ENCODE measurements at places on chromosomes 11 and 22.

DNA sequence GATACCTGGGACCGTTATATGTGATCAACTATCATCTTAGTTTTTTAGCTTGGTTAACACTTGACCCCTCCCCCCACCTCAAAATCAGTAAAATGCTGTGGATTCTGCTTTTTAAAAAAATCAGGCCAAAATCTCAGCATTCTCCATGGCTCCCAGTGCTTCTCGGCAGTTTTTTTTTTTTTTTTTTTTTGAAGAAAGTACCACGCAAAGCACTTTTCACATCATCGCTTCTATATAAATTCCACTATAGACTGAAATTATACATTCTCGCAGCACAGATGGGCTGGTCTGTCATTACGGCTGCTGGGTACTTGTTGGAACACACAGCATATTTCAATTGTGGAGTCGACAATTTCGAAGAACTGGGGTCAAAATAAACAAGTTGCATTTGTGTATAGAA is 67.7 kb upstream of the PPARA start:
- no peak for DNase-seq

DNA sequence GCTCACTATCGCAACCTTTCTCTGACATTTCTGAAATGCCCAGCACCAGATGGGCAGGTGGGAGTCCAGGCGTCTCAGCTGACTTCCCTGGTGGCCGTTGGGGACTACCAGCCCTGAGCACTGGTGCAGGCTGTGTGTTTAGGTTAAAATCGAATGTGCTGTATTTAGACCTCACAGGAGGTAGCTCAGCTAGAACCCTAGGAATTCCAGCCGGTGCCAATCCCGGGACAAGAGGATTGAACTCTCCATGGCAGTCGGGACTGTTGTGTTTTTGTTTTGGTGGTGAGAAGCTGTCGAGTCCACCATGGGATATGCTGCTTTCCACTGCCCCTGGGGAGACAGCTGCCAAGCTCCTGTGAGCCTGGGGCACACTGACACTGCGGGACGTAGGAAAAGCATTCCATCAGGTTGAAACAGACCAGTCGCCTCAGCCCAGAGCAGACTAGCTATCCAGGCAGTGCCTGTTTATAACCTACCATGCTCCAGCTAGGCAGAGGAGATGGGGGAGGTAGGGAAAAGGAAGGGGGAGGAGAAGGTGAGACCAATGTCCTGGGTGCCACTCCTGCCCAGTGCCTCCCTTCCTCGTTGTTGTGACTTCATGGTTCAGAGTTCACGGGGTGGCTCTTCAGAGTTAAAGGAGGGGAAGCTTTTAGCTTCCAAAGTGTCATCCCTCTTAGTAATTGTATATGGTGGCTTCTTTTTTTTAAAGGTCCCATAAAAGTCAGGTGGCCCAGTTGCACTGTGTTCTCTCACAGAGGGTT is 53.0 kb downstream of the MICAL2 start:
- peak; percentile 21 for DNase-seq

DNA sequence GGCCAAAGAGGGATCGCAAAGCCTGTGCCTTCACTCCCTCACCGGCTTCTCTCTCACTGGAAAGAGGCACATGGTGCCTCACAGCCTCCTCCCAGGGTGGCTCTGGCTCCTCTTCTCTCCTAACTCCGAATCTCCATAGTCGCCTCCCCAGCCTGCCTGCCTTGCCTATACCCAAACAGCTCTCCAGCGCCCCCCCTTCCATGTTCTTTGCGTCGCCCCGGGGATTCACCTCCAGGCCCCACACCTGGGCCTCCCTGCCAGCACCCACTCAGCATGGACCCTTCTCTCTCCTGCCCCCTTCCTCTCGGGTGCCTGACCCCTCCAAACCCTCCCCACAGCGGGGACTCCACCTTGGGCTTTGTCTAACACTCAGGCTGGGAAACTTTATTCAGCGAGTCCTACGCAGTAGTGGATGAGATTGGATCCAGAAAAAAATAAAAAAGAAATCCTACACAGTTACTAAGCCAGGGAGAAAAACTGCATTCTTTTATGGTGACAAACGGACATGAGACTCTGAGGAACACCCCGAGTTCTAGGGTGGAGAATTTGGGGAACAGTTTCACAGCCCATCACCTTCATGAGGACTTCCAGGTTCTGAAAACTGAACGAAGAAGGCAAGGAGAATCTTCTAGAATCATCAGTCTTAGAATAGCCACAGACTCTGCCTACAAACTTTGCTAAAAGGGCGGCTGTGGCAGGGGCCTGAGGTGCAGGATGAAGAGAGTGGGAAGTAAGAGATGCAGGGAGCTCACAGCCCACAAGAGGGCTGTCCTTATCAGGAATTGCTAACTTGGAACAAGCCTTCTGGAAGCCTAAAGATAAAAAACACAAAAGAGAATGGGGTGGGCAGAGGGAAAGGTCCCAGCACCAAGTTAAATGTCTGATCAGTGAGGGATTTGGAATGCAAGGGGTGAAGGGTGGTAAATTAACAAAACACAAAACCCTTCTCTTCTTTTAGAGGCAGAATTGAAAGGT is 5.3 kb downstream of the PPM1F start:
- DNase-seq: peak; percentile 33

GRCh38 chr22:39270792-39271191 is 26.0 kb upstream of the PDGFB start:
- DNase-seq: no peak

DNA sequence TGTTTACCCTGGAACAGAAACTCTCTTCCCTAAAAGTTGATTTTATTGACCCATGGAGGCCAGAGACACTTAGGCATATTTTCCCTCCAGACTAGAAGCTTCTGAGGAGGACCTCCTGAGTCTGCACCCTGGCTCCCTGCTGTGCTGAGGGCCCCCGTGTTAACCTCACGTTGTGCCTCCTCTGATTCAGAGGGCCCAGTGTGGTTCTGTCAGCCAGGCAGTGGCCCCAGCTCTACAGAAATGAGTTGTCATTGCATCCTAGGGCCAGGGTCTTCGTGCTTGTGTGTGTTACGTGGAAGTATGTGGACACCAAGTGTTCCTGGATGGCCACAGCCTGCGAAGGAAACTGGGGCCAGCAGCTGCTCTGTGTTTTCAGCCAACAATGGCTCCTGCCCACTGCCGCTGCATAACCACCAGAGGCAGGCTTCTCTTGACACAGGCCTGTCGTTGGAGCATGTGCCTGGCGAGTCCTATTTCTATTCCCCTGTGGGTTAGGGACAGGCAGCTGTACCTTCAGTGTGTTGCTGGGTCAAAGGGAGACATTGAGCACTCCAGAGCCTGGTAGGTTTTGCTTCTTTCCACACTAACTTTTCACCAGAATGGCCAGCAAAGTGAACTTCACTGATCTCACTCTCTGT is 44.5 kb downstream of the MED15 start:
- DNase-seq: no peak

DNA sequence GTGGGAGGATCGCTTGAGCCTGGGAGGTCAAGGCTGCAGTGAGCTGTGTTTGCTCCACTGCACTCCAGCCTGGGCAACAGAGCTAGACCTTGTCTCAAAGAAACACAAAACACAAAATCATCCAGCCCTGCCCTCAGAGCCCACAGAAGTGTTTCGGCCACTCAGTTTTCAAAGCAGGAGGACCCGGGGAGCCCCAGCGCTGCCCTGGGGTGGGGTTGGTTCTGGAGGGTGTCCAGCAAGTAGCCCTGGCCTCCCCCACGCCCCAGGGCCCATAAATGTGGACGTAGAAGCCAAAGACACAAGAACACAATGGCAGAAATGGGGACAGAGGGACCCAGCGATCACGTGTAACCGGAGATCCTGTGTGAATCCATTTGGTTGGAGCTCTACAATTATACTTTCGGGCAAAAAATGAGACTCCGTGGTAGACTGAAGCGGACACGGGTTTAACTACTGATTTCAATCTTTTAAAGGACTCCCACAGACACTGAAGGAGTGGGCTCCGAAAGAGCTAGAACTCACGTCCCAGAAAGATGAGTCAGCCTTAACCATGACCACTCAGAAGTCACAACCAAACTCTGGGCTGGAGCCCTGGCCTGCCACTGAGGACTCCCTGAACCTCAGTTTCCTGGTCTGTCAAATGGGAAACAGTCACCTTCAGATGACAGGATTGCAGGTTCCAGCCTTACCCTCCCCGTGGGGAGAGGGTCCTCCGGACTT is 9.0 kb upstream of the CYTH4 start:
- DNase-seq: no peak

- peak; percentile 90 for DNase-seq
Observed at GRCh38 chr11:69287968-69288882, 5.7 kb upstream of the MYEOV start.

DNA sequence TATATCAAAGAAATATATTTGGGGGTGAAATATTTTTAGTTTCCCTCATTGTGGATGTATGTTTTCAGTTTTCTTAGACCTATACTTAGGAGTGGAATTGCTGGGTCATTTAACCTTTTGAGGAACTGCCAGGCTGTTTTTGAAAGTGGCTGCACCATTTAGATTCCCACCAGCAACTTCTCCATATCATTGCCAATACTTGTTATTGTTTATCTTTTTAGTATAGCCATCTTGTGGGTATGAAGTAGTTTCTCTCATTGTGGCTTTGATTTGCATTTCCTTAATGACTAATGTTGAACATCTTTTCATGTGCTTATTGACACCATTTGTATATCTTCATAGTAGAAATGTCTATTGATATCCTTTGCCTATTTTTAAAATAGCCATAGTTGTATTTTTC is 62.1 kb upstream of the B3GNT6 start:
- no peak for DNase-seq

- DNase-seq: peak; percentile 37
Observed at GRCh38 chr22:26364066-26365015, 64.7 kb upstream of the ASPHD2 start.

GRCh38 chr11:96299155-96299888 is 43.7 kb downstream of the MAML2 start:
- no peak for DNase-seq

Measured in PC-9 (cell line).